ENCODE measurements at places on chromosomes 4 and X.

DNA sequence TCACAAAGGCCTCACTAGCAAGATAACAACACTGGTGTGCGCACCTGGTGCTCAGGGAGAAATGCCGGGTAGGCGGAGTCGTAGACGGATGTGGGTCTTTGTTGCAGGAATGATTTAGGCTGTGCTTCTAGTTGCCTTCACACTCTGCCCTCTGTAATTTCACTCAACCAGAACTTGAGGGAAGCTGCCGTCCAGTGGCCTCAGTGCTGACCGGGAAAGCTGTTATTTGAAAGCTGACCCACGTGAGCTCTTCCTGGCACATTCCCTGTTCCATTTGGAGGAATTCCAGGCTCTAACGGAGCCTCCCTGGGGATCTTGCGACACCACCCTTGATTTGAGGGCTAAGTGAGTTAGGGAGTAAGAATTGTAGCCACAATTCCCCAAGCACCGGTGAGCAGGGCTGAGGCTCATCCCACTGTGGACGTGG is 15.9 kb downstream of the SH3TC1 start:
- DNase-seq: no peak

DNA sequence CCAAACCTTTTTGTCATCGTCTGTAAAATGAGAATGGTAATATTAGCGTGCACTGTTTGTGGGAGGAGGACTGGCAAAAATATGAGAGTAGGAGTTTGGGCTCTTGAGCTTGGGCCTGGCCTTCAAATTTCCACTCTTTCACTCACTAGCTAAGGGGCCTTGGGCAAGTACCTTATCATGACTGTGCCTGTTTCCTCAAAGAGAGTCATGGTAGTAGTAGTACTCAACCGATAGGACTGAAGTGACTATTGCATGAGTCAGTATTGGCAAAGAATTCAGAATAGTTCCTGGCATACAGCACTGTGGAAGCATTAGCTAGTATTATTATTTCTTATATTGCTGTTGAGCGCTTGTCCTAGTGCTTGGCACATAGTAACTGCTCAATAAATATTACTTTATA is 16.0 kb upstream of the RBM3 start:
- DNase-seq: peak; percentile 55

- DNase-seq: no peak
Observed at GRCh38 chr4:127606823-127607222, 25.9 kb upstream of the INTU start.

DNA sequence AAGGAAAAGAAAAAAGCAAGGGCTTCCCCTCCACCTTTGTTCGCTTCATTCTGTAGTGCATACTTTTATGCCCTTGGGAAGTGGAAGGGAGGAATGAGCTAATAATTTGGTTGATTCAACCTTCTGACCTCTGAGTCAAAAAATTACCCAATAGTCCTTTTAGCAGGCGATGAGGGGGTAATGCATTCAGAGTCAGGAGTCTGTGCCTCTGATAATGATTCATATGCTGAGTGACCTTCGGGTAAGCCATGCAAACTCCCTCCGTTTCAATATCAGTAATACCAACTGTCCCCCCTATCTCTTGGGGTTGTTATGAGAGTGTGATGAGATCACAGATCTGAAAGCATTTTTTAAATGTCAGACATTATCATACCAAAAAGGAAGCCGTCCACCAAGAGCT is 41.6 kb upstream of the ACSL4 start:
- no peak for DNase-seq

DNA sequence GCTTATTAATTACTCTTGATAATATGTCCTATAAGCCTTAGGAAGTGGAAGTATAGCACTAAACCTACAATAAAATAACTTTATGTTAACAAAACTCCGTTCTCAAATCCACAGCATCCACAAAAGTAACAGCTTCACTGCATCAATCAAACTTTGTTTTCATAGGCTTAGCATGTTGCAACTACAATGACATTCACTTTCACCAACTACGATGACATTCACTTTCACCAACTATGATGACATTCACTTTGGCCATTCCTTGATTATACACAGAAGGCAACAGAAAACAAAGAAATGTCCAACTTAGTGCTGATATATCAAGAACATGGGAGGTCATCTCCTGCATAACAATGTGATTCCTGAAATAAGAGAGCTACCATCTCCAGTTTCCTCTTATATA is 44.3 kb downstream of the FBXL5 start:
- DNase-seq: no peak

DNA sequence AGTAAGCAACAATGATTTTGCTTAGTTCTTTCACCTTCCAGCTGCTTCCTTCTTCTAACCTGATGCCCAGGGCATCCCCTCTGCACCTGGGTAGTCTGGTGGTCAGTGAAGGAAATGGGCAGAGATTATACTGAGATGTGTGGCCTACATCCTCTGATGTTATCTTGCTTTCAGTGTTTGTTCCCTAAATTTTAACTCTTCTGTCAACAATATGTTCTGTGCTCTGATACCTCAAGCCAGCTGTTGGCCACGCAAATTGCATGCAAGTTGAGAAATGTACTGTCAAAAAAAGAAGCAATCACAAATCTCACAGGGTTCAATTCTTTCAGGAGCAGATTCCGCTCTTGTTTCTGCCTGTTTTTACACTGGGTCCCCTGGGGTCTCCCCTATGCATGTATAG is 73.8 kb downstream of the FBXW7 start:
- DNase-seq: no peak

DNA sequence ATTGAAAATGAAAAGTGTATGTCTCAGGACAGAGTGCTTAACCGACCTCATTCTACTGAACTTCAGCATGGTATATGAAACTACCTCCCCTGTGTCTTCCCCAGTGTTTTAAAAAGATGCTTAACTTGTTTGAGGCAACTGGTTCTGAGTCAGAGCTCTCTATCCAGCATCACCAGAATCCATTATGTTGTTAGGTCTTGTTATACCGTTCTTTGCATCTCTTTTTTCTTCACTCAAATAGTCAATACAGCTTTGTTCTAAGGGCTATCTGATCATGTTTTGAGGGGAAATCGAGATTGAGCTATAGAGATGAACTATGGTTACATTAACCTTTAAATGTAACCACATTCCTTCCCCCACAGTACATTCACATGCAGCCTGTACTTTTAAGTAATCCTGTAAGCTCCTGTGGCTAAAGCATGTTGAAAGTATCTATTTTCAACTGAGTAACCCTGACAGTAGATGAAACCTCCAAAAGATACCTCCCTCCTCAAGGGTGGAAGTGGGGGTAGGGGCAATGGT is 514.4 kb downstream of the RPA4 start:
- DNase-seq: no peak

- DNase-seq: no peak
Observed at GRCh38 chrX:84189125-84189524, 1.1 kb upstream of the RPS6KA6 start.

DNA sequence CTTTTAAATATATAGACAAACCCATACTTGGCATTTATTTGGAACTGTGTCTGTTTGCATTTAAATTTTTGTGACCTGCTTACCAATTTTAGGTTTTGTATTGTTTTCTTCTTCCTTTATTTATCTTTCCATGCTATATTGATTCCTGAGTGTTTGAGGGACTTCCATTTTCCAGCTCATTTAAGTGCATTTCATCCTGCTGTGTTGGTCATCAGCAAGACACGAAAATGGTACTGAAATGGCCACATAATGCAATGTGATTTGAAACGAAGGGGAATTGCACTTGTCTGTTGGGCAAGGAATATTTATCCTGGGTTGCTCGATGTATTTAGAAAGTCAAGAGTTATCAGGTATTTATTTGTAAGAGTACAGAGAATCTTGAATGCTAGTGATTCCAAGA is 524.3 kb upstream of the MAGEB2 start:
- DNase-seq: no peak

DNA sequence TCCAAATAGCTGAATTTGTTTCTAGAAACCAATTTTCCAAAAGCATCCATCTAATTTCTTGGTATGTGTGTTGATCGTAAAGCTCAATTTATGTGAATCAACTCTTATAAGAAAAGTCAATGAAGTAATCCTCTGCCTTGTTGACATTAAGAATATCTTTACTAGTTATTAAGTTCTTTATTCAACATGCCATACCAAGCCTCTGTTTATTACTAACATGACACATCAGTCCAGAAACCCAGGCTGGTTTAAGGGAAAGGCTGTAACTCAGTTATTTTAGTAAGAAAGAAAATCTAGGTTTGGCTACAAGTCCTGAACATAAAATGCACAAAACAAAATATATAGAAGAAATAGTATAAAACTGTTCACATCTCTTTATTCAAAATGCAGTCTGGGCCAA is 48.0 kb downstream of the KLHL34 start:
- DNase-seq: no peak

GRCh38 chrX:121455890-121456289 is 408.5 kb downstream of the GLUD2 start:
- DNase-seq: no peak

DNA sequence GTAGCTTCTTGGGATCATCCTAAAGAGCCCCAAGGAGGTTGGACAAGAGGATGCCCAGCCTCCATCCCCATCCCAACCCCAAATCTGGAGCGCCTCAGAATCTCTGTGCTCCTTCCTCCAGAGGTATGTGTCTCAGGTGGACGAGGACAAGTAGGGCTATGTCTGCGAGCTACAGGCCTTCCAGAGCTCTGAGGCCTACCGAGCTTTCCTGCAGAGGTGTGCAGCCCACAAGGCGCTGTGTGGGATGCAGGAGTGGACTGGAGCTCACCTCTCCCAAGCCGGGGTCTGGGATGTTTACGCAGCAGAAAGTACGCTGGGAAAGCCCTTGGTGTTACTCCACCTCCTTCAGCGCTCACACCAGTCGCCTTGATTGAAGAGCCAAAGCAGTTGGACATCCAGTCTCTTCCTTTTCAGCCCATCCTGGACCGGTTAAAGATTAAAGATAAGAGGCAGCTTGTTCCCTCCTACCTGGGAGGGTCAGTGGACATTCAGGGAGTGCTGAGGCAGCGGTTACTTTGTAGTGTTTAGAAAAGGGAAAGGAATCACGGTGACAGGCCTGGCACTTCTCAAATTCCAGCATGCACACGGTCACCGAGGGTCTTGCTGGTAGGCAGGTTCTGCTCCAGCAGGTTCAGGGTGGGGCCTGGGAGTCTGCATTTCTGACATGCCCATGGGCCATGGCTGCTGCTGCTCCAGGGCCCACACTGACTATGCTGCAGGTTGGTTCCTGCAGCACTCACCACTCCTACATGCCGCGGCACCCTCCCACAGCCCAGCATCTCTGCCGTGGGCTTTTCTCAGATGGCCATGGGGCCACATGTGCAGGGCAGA is 29.5 kb upstream of the JAKMIP1 start:
- no peak for DNase-seq

GRCh38 chr4:64718091-64718490 is 308.8 kb upstream of the TECRL start:
- DNase-seq: no peak

DNA sequence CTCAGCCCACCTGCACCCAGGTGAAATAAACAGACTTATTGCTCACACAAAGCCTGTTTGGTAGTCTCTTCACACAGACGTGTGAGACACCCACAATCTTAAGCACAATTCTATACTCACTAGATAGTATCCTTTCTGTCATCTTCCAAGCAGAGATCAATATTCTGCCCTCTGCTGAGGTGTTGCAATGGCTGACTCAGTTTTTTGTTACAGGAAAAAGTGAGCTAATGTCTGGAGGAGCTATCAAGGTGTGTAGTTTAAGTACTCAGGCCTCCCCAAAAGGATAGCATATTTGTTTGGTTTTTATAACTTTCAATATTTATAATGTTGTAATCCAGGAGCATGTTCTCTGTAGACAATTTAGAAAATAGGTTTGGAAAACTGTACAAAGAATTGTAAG is 775.2 kb upstream of the POU3F4 start:
- no peak for DNase-seq

- no peak for DNase-seq
Observed at GRCh38 chr4:53009824-53010223, 147.7 kb downstream of the RASL11B start.

GRCh38 chr4:159188646-159189045 is 85.8 kb downstream of the RAPGEF2 start:
- no peak for DNase-seq

GRCh38 chr4:40719008-40719623 is 30.6 kb upstream of the NSUN7 start:
- no peak for DNase-seq

- DNase-seq: no peak
Observed at GRCh38 chr4:171947400-171947799, 134.2 kb downstream of the GALNTL6 start.

- no peak for DNase-seq
Observed at GRCh38 chr4:33650036-33650435, 2594.3 kb downstream of the ARAP2 start.

- DNase-seq: no peak
Observed at GRCh38 chr4:99038213-99038612, 42.7 kb downstream of the METAP1 start.

DNA sequence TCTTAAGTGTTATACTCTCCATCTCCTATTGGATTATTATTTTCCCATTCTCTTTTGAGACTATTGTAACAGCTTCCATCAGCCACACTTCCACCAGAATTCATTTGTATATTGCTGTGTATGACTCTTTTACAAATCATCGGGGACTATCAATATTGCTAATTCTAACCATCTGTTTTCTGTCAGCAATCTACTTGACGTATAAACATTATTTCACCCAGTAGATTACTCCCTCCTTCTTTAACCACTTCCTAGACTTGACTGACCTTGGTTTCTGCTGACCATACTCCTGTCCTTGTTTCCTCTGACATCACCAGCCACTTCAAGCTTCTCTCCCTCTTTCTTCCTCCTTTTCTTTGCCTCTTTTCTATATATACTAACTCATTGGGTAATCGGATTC is 402.9 kb downstream of the PCDH18 start:
- DNase-seq: no peak

DNA sequence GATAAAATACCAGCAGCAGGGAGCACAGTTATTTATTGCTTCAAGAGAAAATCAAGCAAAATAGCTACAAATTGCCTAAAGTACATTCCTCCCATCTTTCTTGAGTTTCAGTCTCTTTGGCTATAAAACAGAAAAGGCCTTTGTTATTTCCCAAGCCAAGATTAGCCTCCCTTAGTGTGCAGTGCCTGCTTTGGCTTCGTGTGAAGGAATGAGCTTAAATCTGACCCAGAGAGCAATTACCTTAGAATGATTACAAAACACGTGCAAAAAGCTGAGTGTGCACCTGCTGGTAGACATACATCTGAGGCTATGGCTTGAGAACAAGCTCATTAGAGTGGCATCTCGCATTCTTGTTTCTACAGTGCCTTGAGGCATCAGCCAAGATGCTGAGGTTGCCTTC is 250.8 kb downstream of the C4orf33 start:
- DNase-seq: no peak

- no peak for DNase-seq
Observed at GRCh38 chr4:169282429-169283113, 11.8 kb upstream of the SH3RF1 start.

DNA sequence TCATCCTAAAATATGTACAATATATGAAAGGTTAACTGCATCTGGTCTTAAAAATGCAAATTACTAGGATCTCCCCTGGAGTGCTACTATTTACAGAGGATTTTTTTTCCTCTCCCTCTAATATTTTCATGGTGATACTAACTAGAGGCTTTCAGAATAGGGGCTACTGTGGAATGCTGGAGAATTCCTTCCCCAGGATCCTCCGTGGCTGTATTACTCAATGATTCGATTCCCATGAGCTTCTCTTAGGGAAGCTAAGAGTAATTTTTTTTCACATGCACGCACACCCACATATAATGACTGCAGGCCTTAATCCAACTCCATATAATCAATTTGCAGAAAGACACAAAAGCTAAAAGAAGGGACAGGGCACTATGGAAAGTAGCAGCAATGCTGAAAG is 184.7 kb downstream of the ARHGAP6 start:
- DNase-seq: no peak

GRCh38 chrX:107760304-107761077 is 15.1 kb downstream of the TSC22D3 start:
- DNase-seq: no peak

- no peak for DNase-seq
Observed at GRCh38 chr4:81930506-81931238, 443.1 kb downstream of the HNRNPD start.
